ENCODE measurements at places on chromosomes 3 and 15.

GRCh38 chr3:142148044-142148791 is 1.1 kb downstream of the TFDP2 start:
- peak; percentile 45 for DNase-seq

- no peak for DNase-seq
Measured at GRCh38 chr3:141714671-141715070, 23.4 kb upstream of the RNF7 start.

DNA sequence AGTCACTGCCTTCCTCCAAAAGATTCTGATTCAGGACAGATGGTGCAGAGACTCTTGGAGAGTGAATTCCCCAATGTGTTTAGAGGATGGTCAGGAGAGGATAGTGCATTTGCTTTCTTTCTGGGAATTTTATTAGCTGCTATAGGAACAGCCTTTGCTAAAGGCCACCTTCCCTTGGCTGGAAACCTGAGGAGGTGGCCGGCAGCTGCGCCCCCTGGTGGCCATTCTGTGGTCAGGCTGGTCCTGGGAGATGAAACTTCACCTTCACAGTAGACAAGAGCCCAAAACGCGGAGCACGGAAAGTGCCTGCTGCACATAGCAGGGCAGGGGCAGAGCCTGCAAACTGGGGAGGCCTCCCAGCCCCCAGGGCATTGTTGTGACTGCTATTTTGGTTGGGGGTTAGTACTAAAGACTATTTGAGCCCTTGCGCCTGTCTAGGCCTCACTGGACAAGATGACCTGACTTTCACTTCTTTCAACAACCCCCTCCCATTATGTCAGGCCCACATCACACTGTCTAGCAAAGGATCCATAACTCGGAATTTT is 34.3 kb downstream of the SEC22C start:
- DNase-seq = peak; percentile 75

DNA sequence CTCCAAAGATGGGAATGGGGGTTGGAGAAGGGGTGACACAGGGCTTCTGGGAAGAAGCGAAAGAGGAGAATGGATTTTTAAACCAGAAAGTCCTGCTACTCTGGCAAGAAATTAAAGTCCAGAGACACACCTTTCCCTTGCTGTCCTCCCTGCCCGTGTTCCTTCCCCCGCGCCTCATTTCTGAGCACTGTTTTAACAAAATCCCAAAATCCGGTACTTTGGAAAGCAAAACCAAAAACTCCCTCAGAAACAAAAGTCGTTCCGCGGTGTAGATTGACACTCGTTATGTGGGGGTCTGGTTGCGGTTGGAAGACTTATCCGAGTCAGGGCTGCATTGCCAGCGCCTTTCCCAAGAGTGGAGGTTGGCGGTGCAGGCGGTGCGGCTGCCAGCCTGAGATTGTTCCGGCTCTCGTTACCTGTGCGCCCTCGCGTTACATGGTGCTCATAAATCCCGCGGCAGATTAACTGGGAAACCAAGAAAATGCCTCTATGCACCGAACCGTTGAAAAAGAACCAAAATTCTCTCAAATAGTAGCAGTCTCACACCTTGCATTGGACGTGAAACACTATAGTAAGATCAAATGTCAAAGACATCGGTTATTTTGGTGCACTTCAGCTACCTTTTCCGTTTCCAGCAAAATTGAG is 217.7 kb downstream of the MEIS2 start:
- peak; percentile 37 for DNase-seq

- DNase-seq = no peak
Measured at GRCh38 chr3:42495393-42495792, 7.0 kb upstream of the VIPR1 start.

- no peak for DNase-seq
Measured at GRCh38 chr15:28981351-28981720, 95.6 kb downstream of the APBA2 start.

DNA sequence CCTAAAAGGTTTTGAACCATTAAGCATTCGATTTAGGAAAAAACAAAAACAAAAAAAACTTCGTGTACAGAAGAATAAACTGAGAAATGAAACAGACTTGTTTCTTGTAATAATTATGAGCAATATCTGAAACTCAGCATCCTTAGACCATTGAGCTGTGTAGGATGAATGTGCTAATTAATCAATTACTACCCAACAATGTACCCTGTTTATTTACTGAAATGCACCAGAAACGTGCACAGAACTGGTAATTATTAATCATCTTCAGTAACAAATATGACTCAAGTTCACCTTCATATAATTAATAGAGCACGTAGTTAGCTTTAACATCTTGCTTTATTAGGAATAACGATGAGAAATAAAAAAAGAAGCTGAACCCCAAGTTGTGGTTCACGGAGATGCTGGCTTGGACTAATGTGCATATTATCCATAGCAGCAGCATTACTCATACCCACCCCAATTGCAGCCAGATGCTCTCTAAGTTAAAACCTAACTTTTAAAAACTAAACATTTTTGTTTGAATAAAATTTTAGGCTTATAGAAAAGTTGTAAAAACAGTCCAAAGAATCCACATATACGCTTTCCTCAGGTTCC is 10.2 kb upstream of the C15orf61 start:
- no peak for DNase-seq

DNA sequence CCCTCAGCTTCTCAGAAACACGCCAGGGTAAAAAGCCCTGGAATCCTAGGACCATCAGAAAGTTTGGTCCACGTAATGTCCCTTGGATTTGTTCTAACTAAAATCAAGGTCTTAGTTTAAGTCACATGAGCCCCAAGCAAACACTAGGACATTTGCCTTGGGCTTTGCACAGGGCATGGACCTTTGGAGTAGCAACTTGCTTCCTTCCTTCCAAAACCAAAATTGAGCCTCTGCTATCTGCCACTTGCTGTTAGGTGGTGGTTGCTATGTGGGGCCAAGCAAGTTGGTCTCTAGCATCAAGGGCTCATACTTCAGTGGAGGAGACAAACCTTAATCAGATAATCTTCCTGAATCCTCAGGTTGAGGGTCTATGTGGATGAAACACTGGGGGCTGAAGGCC is 4.0 kb upstream of the DAG1 start:
- DNase-seq = no peak

GRCh38 chr15:45448066-45448915 is 69.9 kb upstream of the GATM start:
- no peak for DNase-seq

- DNase-seq = no peak
Measured at GRCh38 chr3:192010490-192010889, 549.5 kb downstream of the PYDC2 start.

- no peak for DNase-seq
Measured at GRCh38 chr3:101876142-101876541, 26.8 kb downstream of the NFKBIZ start.

DNA sequence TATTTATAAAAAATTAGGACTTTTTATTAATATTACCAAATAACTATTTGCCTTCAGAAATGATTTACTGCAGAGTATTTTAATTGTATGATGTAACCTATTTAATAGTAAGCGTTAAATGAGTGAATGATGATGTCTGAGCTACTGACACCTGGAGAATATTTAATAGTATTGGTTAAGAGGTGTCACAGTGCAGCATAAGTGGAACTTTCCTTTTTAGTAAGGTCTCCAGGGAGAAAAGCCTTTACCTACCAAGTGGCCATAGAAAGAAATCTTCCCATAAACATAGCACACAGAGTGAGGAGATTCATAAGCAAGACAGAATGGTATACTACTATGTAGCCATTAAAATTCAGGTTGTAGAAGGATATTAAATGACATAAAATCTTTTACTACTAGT is 441.7 kb downstream of the TBL1XR1 start:
- no peak for DNase-seq

DNA sequence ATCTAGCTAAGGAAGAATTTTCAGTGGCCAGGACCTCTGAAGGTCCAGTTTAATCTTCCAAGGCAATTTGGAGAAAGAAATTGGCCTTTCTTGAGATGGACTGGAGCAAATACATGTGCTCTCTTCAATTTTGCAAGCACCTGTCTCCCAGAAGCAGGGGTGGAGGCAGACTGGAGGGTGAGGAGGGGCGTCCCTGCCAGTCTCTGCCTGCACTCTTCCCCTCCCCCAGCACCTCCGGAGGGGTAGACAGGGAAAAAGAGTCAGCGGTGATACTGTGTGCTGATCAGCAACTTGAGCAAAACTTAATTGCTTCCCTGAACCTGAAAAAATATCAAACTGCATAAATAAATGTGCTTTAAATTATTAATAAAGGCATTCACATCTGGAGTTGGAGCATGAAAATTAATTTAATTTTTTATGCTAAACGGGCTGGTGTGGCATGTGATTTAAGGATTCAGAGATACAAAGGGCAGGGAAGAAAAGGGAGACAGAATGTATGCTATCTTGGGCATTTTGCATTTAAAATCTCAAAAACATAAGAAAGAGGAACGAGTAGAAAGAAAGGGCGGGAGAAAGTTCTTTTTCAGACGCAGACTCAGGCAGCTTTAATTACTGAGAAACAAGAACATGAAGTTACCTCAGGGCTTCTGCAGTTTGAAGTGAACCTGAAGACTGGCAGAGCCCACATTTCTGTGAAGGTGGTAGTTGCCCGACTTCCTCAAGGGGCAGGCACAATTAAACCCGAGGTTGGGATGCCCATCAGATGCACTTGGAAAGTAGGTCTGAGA is 319.7 kb downstream of the UACA start:
- no peak for DNase-seq

Measured in tongue (tissue), 3 donors.